ENCODE measurements at places on chromosomes 12 and 14. TPM values are rescaled to one million over a fixed set of nuclear protein-coding genes. Genes with fewer than 3 reads are reported as not detected.

MGP gene
- 741 TPM for total RNA-seq

TAS2R8 gene
- not detected for total RNA-seq

CD163 gene
- 96.0 TPM for total RNA-seq

C1QL4 gene
- not detected for total RNA-seq

ANKRD33 gene
- total RNA-seq: not detected

ARHGEF25 gene
- 77.7 TPM for total RNA-seq

DTD2 gene
- 41.1 TPM for total RNA-seq

HNF1A gene
- not detected for total RNA-seq

RAPGEF3 gene
- total RNA-seq: 48.2 TPM

IGF1 gene
- total RNA-seq: 15.4 TPM

TBC1D30 gene
- total RNA-seq: 4.0 TPM

SNAPC1 gene
- 8.0 TPM for total RNA-seq

LMO3 gene
- 152 TPM for total RNA-seq

TGM1 gene
- 3.3 TPM for total RNA-seq

DENND5B gene
- 19.1 TPM for total RNA-seq

TAS2R30 gene
- total RNA-seq: 5.8 TPM

All from esophagus muscularis mucosa (tissue), 4 donors.